Left renal pelvis (tissue), 4 donors: ENCODE measurements at places on chromosomes 7 and 10. TPM values are rescaled to one million over a fixed set of nuclear protein-coding genes. Genes with fewer than 3 reads are reported as not detected.

Gene ANKRD7
- polyA plus RNA-seq = 3.7 TPM

Gene EPHB6
- polyA plus RNA-seq = 29.6 TPM

Gene CACNB2
- polyA plus RNA-seq = 2.6 TPM

Gene RBM28
- polyA plus RNA-seq = 37.9 TPM

Gene RPA3
- polyA plus RNA-seq = 57.1 TPM

Gene DDX21
- 65.1 TPM for polyA plus RNA-seq

Gene CCL24
- polyA plus RNA-seq = 2.3 TPM

Gene ITPRID1
- 0.11 TPM for polyA plus RNA-seq

Gene SHTN1
- 23.8 TPM for polyA plus RNA-seq

Gene FXYD4
- 0.50 TPM for polyA plus RNA-seq

Gene TRIM74
- 0.75 TPM for polyA plus RNA-seq

Gene ATXN7L1
- 10.4 TPM for polyA plus RNA-seq

Gene GIMAP6
- 17.8 TPM for polyA plus RNA-seq
